ENCODE measurements at places on chromosomes 2 and 18.

DNA sequence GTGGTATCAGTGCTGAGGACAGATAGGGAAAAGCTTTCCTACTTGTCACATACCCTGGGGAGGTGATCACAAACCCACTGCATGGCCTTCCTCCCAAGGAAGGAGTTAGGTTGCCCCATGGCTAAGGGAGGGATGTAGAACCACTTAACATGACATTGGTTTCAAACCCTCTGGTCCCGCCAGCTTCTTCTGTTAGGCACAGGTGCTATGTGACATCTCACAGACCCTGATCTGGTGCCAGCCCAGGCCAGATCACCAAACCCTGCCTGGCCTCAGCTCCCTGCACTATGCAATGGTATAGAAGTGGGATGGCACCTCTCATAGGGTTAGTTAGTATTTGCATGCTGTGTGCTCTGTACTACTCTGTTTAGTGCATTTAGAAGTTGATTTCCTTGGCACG lies 58.0 kb downstream of the TCF7L1 start:
- no peak for DNase-seq

DNA sequence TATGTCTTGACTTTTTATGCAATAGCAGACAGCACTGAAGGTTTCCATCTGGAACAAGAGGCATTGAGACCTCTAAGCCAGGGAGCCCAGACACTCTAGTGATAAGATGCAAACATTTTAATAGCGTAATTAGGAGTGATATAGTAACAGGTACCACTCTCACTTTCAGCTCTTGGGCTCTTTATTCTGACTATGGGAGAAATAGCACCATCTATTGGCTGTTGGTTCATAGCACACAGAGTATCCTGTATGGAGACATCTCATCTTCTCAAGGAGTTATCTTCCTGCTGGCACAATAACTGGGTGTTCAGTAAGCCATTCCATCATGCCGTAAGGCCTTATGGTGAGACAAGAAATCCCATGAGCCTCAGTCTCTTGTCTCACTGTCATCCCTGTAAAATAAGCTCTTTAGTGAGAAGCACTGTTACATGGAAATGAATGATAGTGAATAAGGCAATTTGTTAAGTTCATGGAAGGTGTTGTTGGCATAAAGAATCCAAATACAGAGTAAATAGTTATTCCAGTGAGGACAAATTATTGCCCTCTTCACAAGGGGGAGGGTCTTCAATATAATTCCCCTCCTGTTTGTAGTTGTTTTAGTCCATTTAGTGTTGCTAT lies 48.3 kb downstream of the THUMPD2 start:
- peak; percentile 25 for DNase-seq

GRCh38 chr2:238882082-238882755 lies 34.3 kb downstream of the TWIST2 start:
- DNase-seq: no peak

DNA sequence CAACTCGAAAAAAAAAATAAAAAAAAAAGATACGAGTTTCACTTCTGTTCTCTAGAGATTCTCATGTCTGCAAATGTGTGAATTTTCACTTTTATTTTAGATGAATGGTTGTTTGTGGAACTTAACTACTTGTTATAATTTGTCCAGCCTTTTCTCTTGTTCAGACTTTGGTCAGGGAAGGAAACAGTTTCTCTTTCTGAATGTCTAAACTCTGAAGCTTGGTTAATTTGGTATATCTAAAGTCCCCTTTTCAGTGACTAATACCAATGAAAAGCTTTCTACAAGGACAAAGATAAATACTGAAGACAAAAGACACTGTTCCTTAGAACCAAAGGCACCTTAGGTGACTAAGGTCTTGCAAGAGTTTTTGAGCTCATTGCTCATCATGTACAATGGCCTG lies 144.4 kb upstream of the PIEZO2 start:
- DNase-seq: no peak

GRCh38 chr2:189621781-189622180 lies 39.5 kb upstream of the ASNSD1 start:
- no peak for DNase-seq

DNA sequence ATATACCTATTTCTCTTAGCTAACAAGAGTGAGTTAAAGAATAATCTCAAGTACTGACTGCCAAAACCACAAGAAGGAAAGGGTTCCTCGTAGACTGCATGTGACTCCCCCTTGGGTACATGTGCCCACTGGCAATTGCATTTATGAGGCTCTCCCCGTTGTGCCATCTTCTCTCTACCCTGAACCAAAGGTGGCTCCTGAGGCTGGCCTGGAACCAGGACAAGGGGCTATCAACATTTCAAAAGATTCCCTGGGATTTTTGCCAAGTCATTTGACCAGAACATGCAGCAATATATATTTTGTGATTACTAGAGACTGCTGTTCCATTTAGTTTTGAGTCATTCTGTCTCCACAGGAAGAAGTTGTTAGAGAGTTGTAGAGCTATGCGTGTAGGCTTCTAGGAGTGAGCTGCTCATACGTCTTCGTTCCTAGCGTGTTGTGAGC lies 45.8 kb downstream of the LAMA3 start:
- DNase-seq: peak; percentile 29

DNA sequence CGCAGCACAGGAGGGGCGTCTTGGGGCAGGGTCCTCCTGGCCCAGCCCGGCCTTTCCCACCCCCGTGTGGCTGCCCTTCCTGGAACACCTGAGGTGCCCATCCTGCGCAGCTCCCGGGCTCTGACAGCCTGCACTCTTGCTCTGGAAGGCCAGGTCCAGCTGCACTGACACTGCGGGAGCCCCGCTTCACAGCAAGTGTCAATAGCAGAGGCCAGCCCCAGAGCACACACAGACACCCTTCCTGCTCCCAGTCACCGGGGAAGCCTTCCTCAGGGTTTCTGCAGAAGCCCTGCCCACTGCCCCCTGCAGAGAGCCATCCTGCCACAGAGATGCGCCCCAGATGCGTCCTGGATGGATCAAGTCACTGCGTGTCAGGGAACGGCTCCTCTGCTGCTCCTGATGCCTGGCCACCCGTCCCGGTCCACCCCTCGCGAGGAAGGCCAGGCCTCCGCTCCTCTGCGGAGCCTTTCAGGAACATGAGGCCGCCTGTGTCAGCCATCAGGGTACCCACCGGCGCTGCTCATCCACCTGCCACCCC lies 519.2 kb upstream of the MYT1L start:
- DNase-seq: no peak
